ENCODE measurements at places on chromosomes 6 and 20.

- DNase-seq = no peak
These were observed 25.2 kb downstream of the FNDC1 start for GRCh38 chr6:159194421-159194820.

DNA sequence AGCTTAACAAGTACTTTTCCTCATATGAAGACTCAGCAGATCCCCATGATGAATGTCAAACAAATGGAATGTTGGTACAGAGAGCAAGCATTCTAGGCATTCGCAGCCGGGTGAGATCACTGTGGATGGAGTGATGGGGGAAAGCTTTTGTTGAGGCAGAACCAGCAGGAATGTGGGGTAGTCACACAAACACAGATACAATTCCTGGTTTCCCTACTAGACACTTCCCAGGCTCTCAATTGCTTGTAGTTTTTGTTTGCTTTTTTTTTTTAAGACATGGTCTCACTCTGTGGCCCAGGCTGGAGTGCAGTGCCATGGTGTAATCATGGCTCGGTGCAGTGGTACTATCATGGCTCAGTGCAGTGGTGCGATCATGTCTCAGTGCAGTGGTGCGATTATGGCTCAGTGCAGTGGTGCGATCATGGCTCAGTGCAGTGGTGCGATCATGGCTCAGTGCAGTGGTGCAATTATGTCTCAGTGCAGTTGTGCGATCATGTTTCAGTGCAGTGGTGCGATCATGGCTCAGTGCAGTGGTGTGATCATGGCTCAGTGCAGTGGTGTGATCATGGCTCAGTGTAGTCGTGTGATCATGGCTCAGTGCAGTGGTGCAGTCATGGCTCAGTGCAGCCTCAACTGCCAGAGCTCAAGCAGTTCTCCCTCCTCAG is 15.4 kb upstream of the IER3 start:
- no peak for DNase-seq

- DNase-seq = no peak
These were observed 496.2 kb upstream of the SULF2 start for GRCh38 chr20:48281501-48281900.

DNA sequence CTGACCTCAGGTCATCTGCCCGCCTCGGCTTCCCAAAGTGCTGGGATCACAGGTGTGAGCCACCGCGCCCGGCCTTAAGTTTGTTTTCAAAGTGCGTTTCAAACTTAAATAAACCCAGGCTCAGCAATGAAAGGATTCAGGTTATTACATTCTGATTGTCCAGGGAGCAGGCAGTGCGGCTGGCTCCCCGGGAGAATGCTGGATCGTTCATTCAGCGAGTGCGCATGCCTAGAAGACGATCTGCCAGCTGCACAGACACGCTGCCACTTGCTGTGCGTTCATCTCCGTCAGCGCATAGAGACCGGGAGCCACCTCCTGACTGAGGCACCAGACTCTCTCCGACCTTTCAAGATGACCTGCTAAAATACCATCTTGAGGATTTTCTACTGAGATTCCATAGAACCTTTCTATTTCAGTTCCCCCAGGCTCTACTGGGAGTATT is 163.9 kb upstream of the ZNF217 start:
- DNase-seq = no peak

GRCh38 chr6:20365456-20365855 is 36.2 kb upstream of the E2F3 start:
- no peak for DNase-seq

- no peak for DNase-seq
These were observed 22.0 kb upstream of the RIPK1 start for GRCh38 chr6:3046295-3046694.

DNA sequence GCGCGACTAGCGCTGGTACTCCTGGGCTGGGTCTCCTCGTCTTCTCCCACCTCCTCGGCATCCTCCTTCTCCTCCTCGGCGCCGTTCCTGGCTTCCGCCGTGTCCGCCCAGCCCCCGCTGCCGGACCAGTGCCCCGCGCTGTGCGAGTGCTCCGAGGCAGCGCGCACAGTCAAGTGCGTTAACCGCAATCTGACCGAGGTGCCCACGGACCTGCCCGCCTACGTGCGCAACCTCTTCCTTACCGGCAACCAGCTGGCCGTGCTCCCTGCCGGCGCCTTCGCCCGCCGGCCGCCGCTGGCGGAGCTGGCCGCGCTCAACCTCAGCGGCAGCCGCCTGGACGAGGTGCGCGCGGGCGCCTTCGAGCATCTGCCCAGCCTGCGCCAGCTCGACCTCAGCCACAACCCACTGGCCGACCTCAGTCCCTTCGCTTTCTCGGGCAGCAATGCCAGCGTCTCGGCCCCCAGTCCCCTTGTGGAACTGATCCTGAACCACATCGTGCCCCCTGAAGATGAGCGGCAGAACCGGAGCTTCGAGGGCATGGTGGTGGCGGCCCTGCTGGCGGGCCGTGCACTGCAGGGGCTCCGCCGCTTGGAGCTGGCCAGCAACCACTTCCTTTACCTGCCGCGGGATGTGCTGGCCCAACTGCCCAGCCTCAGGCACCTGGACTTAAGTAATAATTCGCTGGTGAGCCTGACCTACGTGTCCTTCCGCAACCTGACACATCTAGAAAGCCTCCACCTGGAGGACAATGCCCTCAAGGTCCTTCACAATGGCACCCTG is 1.6 kb downstream of the TPBG start:
- DNase-seq = peak; percentile 66

- DNase-seq = no peak
These were observed 528.7 kb upstream of the SOX4 start for GRCh38 chr6:21064756-21065340.

GRCh38 chr20:22180244-22180643 is 404.1 kb downstream of the FOXA2 start:
- no peak for DNase-seq

DNA sequence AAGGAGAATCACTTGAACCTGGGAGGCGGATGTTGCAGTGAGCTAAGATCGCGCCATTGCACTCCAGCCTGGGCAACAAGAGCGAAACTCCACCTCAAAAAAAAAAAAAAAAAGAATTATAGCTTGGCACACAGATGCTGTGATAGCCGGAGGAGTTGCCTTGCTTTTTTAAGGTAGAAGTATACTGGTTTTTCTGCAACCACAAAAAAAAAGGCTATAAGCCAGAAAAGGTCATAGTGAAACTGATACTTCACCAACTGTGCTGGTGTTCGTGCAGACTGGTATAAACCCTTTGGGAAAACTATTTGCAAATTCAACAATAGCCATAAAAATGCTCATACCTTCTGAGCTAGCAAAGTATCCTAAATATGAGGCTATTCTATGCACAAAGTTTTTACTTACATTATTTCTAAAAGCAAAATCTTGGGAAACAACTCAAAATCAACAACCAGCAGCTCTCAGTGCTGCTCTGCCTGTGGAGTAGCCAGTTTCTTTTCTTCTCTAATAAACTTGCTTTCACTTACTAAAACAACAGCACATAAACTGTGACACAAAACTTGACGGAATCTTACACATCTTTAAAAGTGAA is 44.0 kb downstream of the B4GALT5 start:
- no peak for DNase-seq

DNA sequence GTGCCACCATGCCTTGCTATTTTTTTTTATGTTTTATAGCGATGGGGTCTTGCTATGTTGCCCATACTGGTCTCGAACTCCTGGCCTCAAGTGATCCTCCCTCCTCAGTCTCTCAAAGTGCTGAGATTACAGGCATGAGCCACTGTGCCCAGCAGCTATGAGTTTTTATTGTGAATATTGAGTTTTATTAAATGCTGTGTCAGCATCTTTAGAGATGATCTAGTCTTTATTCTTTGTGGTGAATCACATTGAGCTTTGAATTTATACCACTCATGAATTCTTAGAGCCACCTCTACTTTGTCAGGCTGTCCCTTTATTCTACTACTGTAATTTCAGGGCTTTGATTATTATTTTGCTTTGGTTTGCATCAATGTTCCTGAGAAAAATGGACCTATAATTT is 428.3 kb downstream of the BTBD3 start:
- DNase-seq = no peak

- no peak for DNase-seq
These were observed 637.6 kb upstream of the CHD6 start for GRCh38 chr20:42255821-42256220.

- no peak for DNase-seq
These were observed 110.0 kb upstream of the RIN2 start for GRCh38 chr20:19648024-19648423.

DNA sequence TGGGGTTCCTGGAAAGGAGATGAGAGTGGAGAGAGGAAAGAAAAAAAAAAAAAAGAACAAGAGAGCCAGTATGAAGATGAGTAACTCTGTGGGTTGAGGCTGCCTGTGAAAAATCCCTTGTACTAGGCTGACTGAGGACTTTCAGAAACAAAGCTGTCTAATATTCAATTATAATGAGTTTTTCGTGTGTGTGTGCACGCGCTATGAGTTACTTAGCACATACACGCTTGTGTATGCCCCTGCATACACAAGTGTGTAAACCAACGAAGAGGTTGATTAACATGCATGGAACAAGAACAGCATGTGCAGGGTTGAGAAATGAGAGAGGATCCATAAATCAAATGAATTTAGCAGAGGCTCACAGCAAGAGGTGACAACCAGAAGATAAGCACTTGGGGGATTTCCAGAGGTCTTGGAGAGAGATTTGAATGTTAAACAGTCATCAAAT is 4.8 kb upstream of the RBPJL start:
- DNase-seq = no peak

- DNase-seq = no peak
These were observed 120.9 kb upstream of the IRAK1BP1 start for GRCh38 chr6:78746457-78746856.

DNA sequence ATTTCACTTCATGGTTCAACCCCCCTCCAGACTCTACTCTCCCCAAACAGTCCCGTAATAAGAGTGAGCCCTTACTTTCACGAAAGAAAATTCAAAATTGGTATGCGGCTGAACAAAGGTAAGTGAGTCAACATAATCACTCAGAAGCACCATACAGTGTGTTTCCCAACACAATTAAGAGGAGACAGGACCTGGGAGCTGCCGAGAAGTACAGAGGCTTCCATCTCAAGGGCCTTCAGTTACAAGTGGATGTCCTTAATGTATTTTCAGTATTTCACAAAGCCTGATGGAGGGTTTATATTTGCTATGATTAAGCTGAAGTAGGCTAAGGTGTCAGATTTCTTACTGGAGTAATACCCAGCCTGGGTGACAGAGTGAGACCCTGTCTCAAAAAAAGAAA is 51.1 kb downstream of the MYO6 start:
- no peak for DNase-seq

GRCh38 chr6:166595061-166595780 is 8.7 kb upstream of the RAMACL start:
- DNase-seq = no peak

- peak; percentile 62 for DNase-seq
These were observed 25.8 kb upstream of the FABP7 start for GRCh38 chr6:122753688-122754056.

DNA sequence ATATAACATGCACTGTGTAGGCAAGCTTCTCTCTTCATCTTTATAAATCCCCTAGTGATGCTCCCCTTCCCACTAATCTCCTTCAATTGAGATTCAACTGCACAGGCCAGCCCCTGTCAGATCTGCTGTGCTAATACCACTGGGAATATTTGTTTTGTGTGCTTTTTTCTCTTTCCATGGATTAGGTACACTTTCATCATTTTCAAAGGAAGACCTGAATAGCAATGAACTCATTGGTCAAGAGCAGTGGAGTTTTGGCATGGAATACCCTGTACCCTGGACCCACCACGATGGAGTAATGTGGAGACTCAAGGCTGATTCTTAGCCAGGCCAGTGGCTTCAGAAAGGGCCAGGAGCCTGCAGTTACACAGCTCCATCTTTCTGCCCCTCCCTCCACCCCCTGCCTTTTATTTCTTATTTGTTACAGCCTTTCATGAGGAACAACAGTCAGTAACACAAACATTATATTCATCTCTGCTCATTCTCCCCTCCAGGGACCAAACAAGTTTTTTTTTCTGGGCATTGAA is 75.4 kb upstream of the KCNG1 start:
- DNase-seq = no peak

- DNase-seq = no peak
These were observed 17.9 kb upstream of the THEMIS start for GRCh38 chr6:127918506-127919427.

- no peak for DNase-seq
These were observed 7.4 kb downstream of the SNX9 start for GRCh38 chr6:157830354-157831017.

GRCh38 chr20:23874747-23875146 is 4.8 kb downstream of the CST5 start:
- DNase-seq = no peak

DNA sequence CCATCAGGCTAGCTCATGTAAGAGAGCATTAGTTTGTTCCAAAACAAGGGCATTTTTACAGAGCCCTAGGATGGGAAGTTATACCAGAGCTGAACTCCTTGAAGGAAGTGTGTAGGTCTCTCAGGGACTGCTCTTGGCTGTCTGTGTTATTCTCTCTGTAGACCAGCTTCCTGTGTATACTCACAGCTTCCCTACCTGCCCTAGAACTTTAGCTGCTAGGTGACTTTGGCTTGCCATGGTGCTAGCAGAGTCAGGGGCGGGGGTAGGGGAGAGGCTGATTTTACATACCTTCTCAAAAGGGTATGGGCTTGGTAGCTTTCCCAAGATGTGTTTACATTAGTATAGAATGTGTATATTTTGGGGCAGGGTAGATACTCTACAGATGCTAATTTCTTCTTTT is 17.4 kb downstream of the MAPRE1 start:
- DNase-seq = no peak

GRCh38 chr20:60224914-60225313 is 266.7 kb downstream of the CDH26 start:
- no peak for DNase-seq

GRCh38 chr6:158708239-158708638 is 58.4 kb downstream of the SYTL3 start:
- no peak for DNase-seq

DNA sequence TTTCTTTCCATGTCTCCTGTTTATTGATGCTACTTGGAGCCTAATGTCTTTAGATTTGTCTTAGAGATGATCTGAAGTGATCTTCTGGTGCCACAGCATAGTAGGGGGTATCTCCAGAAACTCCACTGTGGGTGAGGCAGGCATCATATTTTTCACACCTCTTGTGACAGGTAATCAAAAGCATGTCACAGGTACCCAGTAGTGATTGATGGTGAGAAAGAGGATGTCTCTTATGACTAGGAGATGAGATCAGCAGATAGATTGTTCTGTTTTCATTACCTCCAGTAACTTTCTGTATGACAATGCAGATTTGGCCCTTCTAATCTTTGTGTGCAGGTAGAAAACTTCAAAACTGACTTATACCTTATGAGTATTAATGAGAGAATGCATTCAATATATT is 13.5 kb downstream of the NCOA7 start:
- DNase-seq = no peak
